Uterus (tissue), 4 donors: ENCODE measurements at places on chromosomes 12 and 14. TPM values are rescaled to one million over a fixed set of nuclear protein-coding genes. Genes with fewer than 3 reads are reported as not detected.

GRCh38 chr12:104599272-104600035 is 142.7 kb downstream of the CHST11 start:
- H3K4me1 ChIP-seq: peaks cover 18% of the 10 kb centered on the region
- H3K36me3 ChIP-seq: no peaks in the 10 kb centered on the region
- DNase-seq: peak; percentile 41
- H3K27ac ChIP-seq: peak overlapping the region; percentile 70
- H3K27me3 ChIP-seq: no peaks in the 10 kb centered on the region

DNA sequence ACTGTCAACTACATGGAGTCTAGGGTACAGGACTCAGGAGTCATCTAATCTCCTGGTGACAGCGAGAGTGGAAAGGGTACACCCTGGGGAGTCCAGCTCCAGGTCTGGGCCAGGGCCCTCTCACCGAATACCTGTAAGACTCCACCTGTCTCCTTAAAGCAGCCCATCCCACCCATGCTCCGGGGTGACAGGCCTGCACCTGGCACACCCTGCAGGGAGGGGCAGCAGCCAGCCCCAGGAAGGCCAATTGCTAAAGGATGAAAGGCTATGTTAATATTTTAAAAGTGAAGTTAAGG is 45.5 kb downstream of the STX2 start:
- no peak overlapping the region for H3K27ac ChIP-seq
- no peak for DNase-seq
- H3K4me1 ChIP-seq: no peaks in the 10 kb centered on the region
- no peaks in the 10 kb centered on the region for H3K36me3 ChIP-seq

DNA sequence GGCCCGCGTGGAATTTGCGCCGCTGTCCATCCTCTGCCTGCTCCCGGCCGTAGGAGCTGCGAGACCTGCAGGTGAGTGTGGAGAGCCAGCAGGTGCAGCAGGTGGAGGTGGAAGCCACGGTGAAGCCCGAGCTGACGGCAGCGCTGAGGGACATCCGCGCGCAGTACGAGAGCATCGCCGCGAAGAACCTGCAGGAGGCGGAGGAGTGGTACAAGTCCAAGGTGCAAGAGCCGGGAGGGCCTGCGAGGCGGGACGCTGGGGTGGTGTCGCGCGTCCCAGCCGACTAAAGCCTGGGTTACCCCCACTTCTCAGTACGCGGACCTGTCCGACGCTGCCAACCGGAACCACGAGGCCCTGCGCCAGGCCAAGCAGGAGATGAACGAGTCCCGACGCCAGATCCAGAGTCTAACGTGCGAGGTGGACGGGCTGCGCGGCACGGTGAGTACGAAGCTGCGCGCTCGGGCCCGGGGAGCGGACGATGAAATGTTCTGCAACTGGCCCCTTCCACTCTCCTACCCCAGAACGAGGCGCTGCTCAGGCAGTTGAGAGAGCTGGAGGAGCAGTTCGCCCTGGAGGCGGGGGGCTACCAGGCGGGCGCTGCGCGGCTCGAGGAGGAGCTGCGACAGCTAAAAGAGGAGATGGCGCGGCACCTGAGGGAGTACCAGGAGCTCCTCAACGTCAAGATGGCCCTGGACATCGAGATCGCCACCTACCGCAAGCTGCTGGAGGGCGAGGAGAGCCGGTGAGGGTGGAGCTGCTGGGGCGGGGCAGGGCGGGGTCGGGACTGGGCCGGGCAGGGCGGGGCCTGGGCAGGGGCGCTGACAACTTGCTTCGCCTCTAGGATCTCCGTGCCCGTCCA is 2.1 kb downstream of the PRPH start:
- no peaks in the 10 kb centered on the region for H3K36me3 ChIP-seq
- H3K4me1 ChIP-seq: no peaks in the 10 kb centered on the region
- H3K27ac ChIP-seq: no peak overlapping the region
- H3K4me3 ChIP-seq: no peak overlapping the region
- H3K27me3 ChIP-seq: peaks cover 24% of the 10 kb centered on the region

GRCh38 chr12:110176745-110177144 is 52.6 kb downstream of the IFT81 start:
- no peak overlapping the region for H3K4me3 ChIP-seq
- DNase-seq: no peak

DNA sequence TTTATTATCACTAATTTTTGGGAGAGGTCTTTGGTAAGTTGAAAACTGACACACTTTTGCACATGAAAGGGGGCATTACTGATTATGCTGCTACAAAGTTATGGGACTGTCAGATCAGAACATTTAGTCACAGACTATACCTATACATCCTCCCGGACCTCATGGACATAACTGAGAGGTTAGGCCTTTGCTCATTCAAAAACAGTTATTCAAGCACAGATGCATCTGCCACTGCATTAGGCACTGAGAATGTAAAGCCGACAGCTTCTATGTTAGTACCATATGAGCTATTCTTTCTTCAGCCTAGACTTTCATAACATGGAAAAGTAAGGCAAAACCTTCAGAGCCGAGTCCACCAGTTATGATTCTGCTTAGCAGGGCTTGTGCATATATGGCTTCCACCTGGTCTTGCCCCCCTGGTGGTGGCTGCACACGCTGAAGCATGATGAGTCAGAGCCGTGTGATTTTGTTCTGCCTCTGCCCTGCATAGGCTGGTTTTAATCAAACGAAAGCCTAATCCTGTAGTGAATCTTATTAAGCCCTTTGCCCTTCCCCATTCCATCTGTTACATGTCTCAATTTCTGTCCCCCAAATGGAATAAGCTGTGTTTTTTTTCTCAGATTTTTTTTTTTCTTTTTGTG is 21.8 kb upstream of the RNU6-8 start:
- H3K4me3 ChIP-seq: no peak overlapping the region
- H3K4me1 ChIP-seq: no peaks in the 10 kb centered on the region
- H3K27me3 ChIP-seq: no peaks in the 10 kb centered on the region
- peak; percentile 70 for DNase-seq
- peak overlapping the region; percentile 60 for H3K27ac ChIP-seq

GRCh38 chr12:5396541-5396940 is 35.4 kb upstream of the NTF3 start:
- H3K4me1 ChIP-seq: no peaks in the 10 kb centered on the region
- no peaks in the 10 kb centered on the region for H3K36me3 ChIP-seq
- H3K4me3 ChIP-seq: no peak overlapping the region
- no peak for DNase-seq
- no peaks in the 10 kb centered on the region for H3K27me3 ChIP-seq

DNA sequence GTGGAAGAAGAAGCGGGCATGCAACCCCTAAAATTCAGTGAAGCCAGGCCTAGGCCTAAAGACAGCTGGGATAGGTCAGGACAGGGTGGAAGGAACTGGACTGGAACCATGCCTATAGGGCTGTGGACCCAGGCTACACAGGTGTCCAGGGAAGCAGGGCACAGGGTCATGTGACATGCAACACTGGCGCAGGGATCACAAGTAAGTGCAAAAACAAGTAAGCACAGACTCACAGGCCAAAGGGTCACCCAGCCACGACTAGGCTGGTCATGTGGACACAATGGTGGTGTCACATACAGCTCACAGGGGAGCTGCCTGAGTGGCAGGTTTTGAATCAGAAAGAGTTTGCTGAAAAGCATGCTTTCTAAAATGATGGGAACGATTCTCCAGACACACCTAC is 195.7 kb downstream of the SPTSSA start:
- H3K4me3 ChIP-seq: no peak overlapping the region
- no peaks in the 10 kb centered on the region for H3K36me3 ChIP-seq
- no peaks in the 10 kb centered on the region for H3K4me1 ChIP-seq
- DNase-seq: no peak

- H3K27ac ChIP-seq: no peak overlapping the region
- DNase-seq: peak; percentile 16
- no peaks in the 10 kb centered on the region for H3K36me3 ChIP-seq
- H3K4me1 ChIP-seq: no peaks in the 10 kb centered on the region
- no peak overlapping the region for H3K4me3 ChIP-seq
Measured at GRCh38 chr14:89720741-89721729, 233.5 kb downstream of the EFCAB11 start.

DNA sequence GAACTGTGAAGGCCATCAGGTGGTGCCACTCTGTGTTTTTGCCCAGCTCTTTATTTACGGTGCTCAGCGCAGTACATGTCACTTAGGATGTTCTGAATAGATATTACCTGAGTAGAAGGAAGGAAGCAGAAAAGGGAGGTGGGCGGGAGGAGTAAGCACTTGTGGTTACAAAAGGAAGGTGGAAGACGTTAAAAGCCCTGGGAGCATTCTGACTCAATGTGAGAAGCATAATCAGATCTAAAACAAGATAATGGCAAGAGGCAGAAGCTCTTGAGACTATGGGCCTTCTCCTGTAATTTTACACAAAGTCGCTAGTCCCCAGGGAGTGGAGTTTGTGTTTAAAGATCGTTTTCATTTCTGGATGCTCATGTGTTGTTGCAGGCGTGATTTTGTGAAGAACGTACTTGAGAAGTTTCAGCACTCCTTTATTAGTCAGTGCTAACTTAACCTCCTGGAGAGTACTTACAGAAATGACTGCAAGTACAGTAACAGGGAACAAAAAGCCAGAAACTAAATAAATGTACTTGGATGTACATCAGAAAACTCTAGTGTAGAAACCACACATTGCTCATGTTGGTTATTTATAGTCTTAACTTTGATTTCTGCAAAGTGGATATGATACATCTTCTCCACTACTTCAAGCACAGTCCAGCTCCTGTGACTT is 1523.5 kb downstream of the AACS start:
- no peak overlapping the region for H3K4me3 ChIP-seq
- H3K27me3 ChIP-seq: no peaks in the 10 kb centered on the region
- H3K36me3 ChIP-seq: no peaks in the 10 kb centered on the region
- no peak overlapping the region for H3K27ac ChIP-seq
- no peaks in the 10 kb centered on the region for H3K4me1 ChIP-seq
- no peak for DNase-seq

- no peak overlapping the region for H3K27ac ChIP-seq
- H3K4me3 ChIP-seq: no peak overlapping the region
- H3K36me3 ChIP-seq: no peaks in the 10 kb centered on the region
- no peaks in the 10 kb centered on the region for H3K4me1 ChIP-seq
Measured at GRCh38 chr12:115374480-115375185, 690.7 kb upstream of the TBX3 start.

GRCh38 chr14:91277546-91278382 is 33.3 kb upstream of the GPR68 start:
- no peak overlapping the region for H3K4me3 ChIP-seq
- H3K36me3 ChIP-seq: no peaks in the 10 kb centered on the region
- DNase-seq: no peak
- H3K27ac ChIP-seq: no peak overlapping the region

- H3K27me3 ChIP-seq: no peaks in the 10 kb centered on the region
- H3K36me3 ChIP-seq: no peaks in the 10 kb centered on the region
- H3K27ac ChIP-seq: no peak overlapping the region
- no peak for DNase-seq
- no peaks in the 10 kb centered on the region for H3K4me1 ChIP-seq
Measured at GRCh38 chr12:115147916-115148315, 463.9 kb upstream of the TBX3 start.

Gene OR11G2
- not detected for total RNA-seq

Gene FSCB
- not detected for total RNA-seq

Gene OVCH1
- not detected for total RNA-seq

Gene PTPRB
- total RNA-seq: 36.8 TPM

Gene KITLG
- 19.0 TPM for total RNA-seq
